ENCODE measurements at places on chromosomes 11 and 22.

DNA sequence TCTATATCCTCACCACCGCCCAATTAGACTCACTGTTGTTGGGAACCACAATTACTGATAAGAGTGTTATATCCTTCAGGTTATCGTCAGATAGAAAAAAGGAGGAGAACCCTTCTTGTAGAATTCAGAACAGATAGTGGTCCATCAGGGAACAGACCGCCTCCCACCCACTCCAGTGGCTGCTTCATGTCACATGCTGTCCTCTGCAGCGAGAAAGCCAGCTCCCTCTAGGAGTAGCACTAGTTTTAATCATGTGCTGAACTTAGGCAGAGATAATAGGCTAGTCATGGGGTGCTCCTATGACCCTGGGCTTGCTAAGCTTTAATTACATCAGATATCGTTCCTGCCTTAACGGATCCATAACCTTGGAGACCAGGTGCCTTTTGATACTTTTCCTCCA lies 51.5 kb upstream of the RAB1B start:
- no peak for DNase-seq

GRCh38 chr11:130208241-130209127 lies 48.9 kb downstream of the ST14 start:
- no peak for DNase-seq

DNA sequence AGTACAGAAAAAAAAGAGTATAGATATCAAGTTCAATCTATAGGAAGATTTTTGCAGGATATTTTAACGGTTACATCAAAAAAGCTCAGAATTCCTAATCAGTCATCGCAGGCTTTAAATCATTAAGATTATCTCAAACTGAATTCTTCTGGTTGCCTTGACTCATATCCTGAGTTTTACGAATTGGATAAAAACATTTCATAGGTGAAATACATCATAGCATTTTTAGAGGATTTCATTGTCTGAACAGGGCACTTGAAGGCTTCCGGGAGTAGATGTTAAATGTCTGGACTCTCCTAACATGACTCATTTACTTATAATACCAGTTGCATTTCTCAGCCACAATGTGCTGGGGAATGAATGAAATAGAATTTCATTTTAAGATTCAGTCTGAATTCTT lies 2216.6 kb upstream of the RAG2 start:
- no peak for DNase-seq

DNA sequence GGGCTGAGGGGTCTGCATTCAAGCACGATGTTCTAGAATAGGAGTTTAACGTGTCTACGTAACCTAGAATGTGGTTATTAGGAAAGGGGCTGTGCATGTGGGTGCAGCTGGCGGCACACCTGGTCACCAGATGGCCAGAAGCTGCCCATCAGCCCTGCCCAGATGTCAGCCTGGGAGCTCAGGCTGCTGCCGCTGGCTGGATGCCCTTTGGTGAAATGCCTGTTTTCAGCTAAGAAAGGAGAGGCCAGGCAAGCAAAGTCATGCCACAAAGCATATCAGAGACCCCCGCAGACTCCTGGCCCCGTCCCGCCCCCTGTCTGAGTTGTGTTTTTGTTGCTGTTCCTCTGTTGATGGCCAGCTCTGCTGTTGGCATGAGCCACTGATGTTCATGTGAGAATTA lies 11.3 kb upstream of the ADORA2A start:
- DNase-seq: no peak

- DNase-seq: no peak
Measured at GRCh38 chr11:79973721-79974617, 533.1 kb upstream of the TENM4 start.

GRCh38 chr11:47132490-47132889 lies 44.2 kb downstream of the ARFGAP2 start:
- no peak for DNase-seq

DNA sequence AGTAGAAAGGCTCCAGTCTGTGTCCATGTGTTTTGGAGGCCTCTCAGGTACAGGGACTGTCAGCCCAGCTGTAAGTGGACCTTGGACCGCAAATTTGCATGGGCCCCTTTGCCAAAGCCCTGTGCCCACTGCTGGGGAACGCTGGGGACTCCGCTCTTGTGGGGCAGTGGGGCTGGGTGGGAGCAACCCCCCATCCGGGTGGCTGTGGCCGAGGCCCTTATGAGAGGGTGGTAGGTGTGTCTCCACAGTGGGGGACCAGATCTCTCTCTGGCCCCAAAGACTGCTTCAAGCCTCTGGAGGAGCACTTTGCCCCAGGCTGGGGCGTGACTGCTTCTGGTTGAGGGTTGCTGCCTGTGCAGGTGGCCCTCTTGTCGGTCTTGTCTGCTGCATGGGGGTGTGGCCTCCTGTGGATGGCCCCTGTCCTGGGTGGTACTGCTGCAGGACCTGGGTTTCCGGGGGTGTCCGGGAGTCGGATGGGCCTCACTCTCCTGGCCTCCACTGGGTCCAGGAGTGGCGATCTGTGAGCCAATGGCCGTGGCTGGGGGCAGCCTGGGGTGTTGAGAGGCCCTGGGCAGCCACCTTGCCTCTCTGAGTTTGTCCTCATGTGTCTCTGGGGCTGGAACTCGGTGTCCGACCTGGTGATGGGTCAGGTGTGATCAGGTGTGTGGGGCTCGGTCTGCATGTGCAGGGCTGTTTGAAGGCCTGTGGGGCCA lies 15.9 kb downstream of the KCNQ1 start:
- DNase-seq: no peak

DNA sequence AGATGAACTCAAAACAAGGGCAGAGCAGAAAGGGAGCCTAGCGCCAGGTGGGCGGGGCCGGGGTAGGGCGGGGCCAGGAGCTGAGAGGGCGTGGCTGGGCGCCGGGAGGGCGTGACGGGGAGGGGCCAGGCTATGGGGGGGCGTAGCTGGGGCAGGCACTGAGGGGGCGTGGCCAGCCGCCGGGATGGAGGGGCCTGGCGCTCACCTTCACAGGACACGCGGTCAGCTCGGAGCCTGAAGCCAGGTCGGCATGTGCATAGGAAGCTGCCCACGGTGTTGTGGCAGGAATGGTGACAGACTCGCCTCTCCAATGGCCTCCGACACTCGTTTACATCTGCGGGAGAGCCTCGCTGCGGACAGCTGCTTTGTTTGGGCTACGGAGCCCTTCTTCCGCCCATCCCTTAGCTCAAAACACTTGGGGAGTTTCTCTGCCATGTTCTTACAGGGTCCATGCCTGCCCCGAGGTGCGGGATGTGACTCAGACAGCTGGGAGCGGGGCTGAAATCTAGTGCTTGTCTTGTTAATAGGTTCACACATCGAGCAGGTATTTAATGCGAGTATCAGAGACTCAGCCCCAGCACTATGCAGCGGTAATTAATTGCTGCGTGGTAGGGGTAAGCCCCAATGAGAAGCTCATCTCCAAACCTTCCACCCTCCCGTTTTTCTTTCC lies 13.4 kb downstream of the VWCE start:
- no peak for DNase-seq

DNA sequence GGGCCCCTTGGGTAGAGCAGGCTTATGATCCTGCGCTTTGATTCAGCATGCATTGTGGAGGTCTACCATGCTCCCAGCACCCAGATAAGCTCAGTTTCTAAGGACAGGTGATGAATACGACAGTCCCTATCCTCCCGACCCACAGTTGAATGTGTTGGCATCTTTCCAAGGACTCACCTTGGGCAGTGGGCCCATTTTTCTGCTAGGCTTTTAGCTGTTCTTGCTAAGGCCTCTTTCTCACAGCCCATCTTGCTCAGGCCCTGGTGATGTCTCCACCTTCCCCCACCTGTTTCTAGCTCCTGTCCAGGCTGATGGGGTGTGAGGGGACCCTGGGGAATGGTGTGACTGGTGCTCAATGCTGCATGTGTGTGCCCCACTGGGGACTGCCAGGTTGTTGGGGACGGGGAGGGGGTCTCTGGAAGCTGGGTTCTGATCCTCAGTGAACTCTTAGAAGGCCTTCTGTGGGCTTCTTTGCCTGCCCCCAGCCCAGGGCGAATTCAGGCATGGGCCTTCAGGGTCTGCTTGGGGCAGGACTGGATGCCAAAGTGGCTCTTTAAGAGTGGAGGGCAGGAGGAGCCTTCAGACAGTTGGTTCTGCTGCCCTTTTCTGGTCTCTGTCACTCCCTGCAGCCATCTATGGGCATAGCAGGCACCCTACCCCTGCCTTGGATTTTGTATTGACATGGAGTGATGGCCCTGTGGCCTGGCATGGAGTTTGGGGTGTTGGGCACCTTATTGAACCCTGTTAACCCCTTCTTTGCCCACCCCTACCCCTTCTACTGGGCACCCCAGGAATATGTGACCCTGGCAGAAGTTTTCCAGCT lies 33.1 kb downstream of the PHLDB1 start:
- no peak for DNase-seq

DNA sequence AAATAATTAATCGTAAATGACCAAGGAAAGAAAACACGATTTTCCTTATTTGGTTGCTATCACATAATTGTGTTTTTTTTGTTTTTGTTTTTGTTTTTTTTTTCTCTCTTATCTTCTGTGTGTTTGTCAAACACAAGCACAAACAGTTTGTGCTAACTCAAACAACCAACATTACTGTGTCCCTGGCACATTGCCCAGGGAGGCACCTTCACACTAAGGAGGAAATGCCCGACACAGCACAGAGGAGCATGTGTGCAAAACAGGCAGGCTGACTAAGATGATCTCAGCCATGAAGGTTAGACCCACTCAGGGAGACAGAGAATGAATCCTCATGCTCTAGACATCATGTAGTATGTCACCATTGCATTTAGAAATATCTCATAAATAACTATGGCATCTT lies 130.1 kb downstream of the SOX6 start:
- DNase-seq: no peak

- no peak for DNase-seq
Measured at GRCh38 chr22:37618674-37619073, 10.0 kb downstream of the GGA1 start.

DNA sequence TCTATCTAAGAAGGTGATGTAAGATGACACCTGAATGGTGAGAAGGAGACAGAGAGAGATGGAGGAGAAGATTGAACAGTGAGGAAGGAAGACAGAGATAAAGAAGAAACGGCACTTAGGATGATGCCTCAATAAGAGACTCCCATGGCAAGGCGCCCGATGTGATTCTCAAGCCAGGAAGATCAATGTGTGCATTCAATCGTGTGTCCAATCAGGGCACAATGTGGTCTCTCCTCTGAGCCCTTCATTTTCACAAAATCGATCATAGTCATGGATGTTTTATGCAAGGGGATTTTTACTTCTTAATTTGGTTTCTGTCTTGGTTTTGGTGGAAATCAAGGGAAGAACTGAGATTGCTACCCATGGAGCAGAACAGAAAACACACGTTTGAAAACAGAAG lies 19.9 kb upstream of the TMPRSS13 start:
- no peak for DNase-seq

- no peak for DNase-seq
Measured at GRCh38 chr11:15972838-15973237, 383.5 kb downstream of the SOX6 start.

GRCh38 chr11:100861212-100861611 lies 174.1 kb downstream of the ARHGAP42 start:
- DNase-seq: no peak

DNA sequence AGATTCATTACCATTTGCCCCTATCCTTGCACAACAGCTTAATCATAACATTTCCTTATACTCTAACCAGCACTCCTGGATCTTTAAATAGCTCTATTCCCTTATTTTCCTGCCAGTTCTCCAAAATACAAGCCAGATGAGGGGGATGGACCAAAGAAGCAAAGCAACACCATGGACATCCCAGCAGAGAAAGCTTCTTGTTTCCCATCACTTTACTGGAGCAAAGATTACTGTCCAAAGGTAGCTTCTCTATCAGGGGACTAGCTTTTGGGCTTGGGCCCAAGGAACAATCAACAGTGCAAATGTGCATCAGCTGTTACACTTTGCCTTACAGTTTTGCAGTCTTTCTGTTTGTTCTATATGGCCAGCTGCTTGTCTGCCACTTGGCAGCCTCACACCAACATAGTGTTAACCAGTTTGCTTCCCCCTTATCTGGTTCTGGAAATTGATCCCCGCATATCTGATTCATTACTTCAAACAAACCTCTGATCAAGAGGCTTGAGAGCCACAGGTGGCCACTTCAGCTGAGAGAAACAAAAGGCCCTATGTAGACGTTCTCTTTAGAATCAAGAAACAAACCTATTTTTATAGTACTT lies 814.3 kb downstream of the METTL15 start:
- DNase-seq: no peak

GRCh38 chr11:41010361-41011050 lies 448.9 kb downstream of the LRRC4C start:
- no peak for DNase-seq

- no peak for DNase-seq
Measured at GRCh38 chr11:31529189-31529588, 19.6 kb downstream of the ELP4 start.

DNA sequence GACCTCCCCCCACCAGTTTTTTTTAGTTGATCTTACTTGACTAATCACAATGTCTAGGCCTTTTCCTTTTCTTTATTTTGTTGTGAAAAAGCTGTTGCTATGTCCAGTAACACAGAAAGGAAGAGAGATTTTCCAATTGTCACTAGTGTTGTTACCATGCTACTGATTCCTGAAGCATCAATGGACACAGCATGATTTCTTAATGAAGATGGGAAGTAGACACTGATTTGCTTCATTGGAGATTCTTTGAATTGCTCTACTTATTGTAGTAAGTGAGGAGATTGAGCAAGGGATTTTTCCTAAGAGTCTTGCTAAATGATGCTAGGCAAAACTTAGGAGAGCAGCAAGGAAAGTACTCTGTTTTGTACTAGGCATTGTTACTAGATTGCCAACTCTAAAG lies 4.6 kb downstream of the AASDHPPT start:
- no peak for DNase-seq

DNA sequence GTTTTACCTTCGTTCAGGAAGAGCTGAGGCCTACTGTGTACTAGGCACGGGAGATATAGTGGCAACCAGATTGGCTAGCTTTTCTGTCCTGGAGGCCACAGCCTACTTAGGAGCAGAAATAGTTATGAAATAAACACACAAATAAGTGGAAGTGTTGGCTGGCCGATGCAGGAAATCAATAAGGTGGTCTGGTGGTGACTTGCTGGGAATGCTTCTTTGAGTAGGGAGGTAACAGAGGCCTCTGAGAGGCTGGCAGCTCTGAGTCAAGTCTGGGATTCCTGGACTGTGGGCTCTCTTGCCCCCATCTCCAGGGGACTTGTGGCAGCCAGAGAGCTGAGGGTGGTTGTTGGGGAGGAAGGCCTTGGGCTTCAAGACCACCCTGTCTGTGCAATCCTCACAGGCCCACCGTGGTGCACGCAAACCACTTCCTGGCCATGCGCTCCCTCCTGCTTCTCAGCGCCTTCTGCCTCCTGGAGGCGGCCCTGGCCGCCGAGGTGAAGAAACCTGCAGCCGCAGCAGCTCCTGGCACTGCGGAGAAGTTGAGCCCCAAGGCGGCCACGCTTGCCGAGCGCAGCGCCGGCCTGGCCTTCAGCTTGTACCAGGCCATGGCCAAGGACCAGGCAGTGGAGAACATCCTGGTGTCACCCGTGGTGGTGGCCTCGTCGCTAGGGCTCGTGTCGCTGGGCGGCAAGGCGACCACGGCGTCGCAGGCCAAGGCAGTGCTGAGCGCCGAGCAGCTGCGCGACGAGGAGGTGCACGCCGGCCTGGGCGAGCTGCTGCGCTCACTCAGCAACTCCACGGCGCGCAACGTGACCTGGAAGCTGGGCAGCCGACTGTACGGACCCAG lies 4.1 kb downstream of the SERPINH1 start:
- no peak for DNase-seq

GRCh38 chr11:8369592-8370205 lies 106.0 kb upstream of the LMO1 start:
- no peak for DNase-seq
